ENCODE measurements at places on chromosomes 1 and 21. TPM values are rescaled to one million over a fixed set of nuclear protein-coding genes. Genes with fewer than 3 reads are reported as not detected.

Gene CBR3
- total RNA-seq: 22.7 TPM

Gene HSPB7
- 4.1 TPM for total RNA-seq

Gene TMEM52
- not detected for total RNA-seq

Gene VWA5B1
- not detected for total RNA-seq
